ENCODE measurements at places on chromosomes 1 and 21. TPM values are rescaled to one million over a fixed set of nuclear protein-coding genes. Genes with fewer than 3 reads are reported as not detected.

GRCh38 chr1:24656046-24656445 is 12.9 kb downstream of the SRRM1 start:
- no peak for DNase-seq

DNA sequence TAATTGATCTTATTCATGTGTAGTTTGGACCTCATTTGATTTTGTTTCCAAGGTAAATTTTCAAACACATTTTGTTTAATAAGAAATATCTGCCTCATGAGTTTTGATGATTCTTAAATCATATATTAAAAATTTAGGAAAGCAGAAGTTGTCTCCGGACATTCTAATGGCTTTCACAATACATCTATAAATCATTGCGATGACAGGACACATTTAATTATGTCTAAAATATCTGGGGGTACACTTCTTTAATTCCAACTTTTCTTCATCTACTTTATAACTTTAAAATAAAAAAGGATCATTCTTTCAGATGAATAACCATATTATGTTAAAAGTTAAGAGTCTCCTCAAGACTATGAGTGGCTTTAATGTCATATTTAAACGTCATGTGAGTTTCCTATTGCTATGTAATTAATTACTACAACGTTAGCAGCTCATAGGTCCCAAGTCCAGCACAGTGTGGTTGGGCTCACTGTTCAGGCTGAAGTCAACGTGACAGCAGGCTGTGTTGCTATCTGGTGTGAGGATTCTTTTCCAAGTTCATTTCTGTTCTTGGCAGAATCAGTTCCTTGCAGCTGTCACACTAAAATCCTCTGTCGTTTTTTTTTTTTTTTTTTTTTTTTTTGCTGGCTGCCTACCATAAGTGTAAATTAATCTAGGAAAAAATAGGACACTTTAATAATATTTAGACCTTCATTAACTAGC is 893.5 kb downstream of the LTN1 start:
- no peak for DNase-seq

The GUCA2B gene
- total RNA-seq: not detected

DNA sequence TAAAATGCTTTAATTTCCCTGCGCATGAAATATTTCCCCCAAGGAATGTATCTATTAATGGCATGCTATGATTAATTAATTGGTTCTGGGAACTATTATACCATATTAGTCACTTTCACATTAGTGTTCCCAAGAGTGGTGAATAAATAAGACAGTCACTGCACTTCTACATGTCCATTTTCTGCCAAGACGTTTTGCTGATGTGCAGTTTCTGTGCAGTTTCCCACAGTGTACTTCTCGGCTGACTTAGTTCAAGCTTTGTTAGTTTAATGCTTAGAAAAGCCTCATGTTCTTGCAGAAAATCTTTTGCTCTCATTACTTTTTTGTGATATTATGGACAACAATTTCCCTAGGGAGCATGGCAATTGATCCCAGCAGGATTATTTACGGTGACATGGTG is 1014.5 kb downstream of the BRINP3 start:
- DNase-seq: no peak

DNA sequence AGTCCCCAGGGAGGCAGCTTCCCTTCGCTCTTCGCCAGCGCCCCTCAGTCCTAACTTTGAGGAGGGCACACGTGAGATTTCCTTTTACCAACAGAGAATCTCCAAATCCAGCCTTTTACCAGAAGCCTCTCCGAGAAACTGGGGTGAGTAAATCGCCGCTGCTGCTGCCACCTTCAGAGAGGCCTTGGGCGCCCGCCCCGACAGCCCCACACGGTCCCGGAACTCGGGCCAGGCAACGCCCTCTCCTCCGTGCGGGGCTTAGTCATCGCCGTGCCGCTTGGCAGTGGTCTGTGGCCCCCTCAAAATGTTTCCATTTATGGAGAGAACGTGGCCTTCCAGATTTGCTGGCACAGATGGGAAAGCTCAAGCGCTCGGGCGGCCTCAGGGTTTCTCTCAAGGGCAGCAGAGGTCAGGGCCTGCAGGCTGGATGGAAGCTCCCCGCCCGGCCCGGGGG is 41.4 kb upstream of the COL6A2 start:
- no peak for DNase-seq

- DNase-seq: no peak
Measured at GRCh38 chr1:215863796-215864195, 296.7 kb downstream of the KCTD3 start.

Data from natural killer cell treated with Interleukin-12 subunit alpha and Interleukin-12 subunit beta and Interleukin-15 and Interleukin-18, amount 100 ng/mL, for 72 hours (primary cell).